ENCODE measurements at places on chromosomes 3 and 15.

DNA sequence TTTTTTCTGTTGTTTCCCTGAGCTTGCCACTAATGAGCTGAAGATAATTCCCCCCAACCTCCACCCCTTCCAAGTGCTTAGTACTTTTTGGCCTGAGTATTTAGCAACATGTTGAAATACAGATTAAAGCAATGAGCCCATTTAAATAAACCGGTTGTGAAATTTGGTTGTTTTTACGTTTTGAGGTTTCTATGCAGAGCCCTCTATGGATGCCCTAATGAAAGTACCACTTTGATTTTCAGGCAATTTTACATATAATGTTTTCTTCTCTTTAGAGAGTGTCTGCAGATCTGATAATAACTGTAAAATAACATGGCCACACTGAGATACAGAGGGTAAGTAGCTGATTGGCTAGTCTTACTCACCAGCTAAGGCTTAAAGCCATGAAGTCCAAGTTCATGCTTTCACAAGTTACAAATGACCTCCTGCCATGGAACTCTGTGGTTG lies 139.4 kb upstream of the SLC7A14 start:
- no peak for DNase-seq

GRCh38 chr3:170531054-170531453 lies 54.8 kb downstream of the SLC7A14 start:
- no peak for DNase-seq

GRCh38 chr15:58260725-58261267 lies 122.6 kb downstream of the AQP9 start:
- no peak for DNase-seq

GRCh38 chr3:45775571-45776300 lies 20.6 kb downstream of the SLC6A20 start:
- DNase-seq = no peak

- DNase-seq = no peak
Observed at GRCh38 chr3:150238995-150239619, 169.0 kb upstream of the TSC22D2 start.

- DNase-seq = no peak
Observed at GRCh38 chr3:42853056-42853455, 22.6 kb downstream of the CYP8B1 start.

Data from activated T-helper 1 cell treated with anti-CD3 and anti-CD28 coated beads, Interleukin-2, amount 50 U/mL, for 16 hours (primary cell).